Esophagus squamous epithelium (tissue), 5 donors: ENCODE measurements at places on chromosomes 13 and 19.

GRCh38 chr13:112818040-112818697 is 128.3 kb downstream of the ATP11A start:
- H3K27ac ChIP-seq = no peak overlapping the region
- H3K36me3 ChIP-seq = peaks cover 5% of the 10 kb centered on the region
- no peak for DNase-seq
- no peak overlapping the region for H3K4me3 ChIP-seq
- H3K27me3 ChIP-seq = no peaks in the 10 kb centered on the region

DNA sequence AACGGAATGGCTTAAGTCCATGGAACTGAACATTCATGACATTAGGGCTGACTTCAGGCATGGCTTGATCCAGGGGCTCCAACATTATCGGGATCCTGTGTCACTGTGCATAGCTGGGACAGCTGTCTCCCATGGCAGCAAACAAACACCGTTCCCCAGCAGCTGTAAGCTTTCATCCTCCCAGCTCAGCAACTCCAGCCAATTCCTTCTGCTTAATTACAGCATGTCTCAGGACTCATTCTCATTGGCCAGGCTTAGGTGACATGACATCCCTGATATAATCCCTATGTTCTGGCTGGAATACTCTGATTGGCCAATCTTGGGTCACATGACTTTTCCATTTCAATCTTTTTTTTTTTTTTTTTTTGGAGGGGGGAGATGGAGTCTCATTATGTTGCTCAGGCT is 10.9 kb upstream of the TLE5 start:
- H3K27me3 ChIP-seq = no peaks in the 10 kb centered on the region
- H3K4me1 ChIP-seq = no peaks in the 10 kb centered on the region
- no peak overlapping the region for H3K4me3 ChIP-seq
- no peak for DNase-seq
- no peak overlapping the region for H3K27ac ChIP-seq

- no peak for DNase-seq
- H3K27me3 ChIP-seq = no peaks in the 10 kb centered on the region
- no peak overlapping the region for H3K27ac ChIP-seq
Measured at GRCh38 chr13:32941368-32941767, 74.9 kb upstream of the KL start.

GRCh38 chr13:100040196-100040595 is 48.7 kb upstream of the PCCA start:
- H3K36me3 ChIP-seq = no peaks in the 10 kb centered on the region
- H3K27ac ChIP-seq = no peak overlapping the region
- no peaks in the 10 kb centered on the region for H3K4me1 ChIP-seq
- H3K4me3 ChIP-seq = no peak overlapping the region
- DNase-seq = no peak

GRCh38 chr19:10823690-10824089 is 12.3 kb downstream of the TMED1 start:
- no peaks in the 10 kb centered on the region for H3K27me3 ChIP-seq
- DNase-seq = no peak
- peaks cover 30% of the 10 kb centered on the region for H3K36me3 ChIP-seq

GRCh38 chr13:58134012-58134411 is 502.5 kb downstream of the PCDH17 start:
- H3K27ac ChIP-seq = no peak overlapping the region
- no peak for DNase-seq
- H3K27me3 ChIP-seq = no peaks in the 10 kb centered on the region
- H3K4me3 ChIP-seq = no peak overlapping the region
- H3K4me1 ChIP-seq = no peaks in the 10 kb centered on the region

DNA sequence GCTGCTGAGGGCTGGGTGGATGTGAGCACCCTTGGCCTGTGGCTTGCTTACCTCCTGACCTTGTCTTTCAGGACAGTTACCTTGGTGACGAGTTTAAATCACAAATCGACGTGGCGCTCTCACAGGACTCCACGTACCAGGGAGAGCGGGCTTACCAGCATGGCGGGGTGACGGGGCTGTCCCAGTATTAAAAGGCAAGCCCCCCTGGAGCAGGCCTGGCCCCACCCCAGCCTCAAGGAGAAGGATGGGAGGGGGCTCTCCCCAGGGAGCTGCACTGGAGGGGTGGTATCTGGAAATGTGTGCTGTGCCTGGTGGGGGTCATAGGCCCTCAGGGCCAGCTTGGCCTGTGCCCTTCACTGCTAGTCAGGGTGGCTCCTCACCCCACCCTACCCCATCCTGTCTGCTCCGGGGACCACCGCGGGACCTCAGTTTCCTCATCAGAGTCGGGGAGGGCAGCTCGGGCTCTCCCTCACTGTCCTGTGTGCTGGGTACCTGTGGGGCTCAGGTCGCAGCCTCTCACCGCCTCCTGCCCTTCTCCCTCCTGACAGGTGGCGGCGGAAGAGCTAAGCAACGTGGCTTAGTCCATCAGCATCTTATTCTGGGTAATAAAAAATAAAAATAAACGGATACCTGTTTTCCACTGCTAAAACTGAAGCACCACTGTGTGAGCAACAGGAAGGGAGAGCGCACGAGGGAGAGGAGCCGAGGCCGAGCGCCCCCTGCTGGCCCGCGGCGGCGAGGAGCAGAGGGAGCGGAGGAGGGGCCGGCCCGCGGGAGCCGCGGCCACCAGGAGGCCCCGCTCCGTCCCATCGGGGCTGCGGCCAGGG is 29.8 kb downstream of the CERS1 start:
- no peak for DNase-seq
- H3K27ac ChIP-seq = no peak overlapping the region
- H3K4me3 ChIP-seq = no peak overlapping the region

DNA sequence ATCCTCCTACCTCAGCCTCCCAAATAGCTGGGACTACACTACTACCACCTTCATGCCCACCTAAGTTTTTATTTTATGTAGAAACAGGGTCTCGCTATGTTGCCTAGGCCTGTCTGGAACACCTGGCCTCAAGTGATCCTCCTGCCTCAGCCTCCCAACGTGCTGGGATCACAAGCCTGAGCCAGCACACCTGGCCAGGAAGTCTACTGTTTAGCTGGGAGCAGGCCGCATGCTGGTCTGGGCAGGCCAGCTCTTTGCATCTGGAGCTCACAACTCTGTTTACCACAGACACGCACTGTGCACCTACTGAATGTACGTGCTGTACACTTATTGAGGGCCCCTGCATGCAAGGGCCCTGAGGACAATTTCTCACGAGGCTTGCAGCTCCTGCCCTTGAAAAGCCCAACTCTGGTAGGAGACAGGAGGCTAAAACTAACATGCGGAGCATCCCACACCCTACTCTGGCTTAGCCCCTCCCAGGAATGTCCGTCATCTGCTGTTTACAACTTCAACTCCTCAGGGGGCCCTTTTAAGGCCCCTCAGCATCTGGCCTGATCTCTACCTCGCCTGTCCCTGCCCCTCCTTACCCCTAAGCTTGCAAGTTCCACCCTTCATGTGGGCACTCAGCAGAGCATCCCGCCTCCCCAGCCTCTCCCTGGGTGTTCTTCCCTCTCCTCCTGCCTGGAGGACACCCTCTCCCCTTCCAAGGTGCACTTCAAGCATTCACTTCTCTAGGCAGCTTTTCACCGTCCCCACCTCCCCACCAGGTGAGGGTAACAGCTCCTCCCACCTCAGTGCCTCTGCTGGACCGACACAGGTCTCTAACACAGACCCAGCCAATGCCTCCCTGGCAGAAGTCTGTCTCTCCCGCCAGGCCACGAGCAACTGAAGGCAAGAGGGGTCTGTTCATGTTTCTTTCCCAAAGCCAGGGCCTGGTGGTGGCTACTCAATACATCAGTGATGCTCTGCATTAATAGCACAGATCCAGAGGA is 114.2 kb upstream of the UQCRFS1 start:
- no peaks in the 10 kb centered on the region for H3K4me1 ChIP-seq
- H3K27ac ChIP-seq = no peak overlapping the region
- no peaks in the 10 kb centered on the region for H3K36me3 ChIP-seq
- no peak for DNase-seq
- H3K4me3 ChIP-seq = no peak overlapping the region

DNA sequence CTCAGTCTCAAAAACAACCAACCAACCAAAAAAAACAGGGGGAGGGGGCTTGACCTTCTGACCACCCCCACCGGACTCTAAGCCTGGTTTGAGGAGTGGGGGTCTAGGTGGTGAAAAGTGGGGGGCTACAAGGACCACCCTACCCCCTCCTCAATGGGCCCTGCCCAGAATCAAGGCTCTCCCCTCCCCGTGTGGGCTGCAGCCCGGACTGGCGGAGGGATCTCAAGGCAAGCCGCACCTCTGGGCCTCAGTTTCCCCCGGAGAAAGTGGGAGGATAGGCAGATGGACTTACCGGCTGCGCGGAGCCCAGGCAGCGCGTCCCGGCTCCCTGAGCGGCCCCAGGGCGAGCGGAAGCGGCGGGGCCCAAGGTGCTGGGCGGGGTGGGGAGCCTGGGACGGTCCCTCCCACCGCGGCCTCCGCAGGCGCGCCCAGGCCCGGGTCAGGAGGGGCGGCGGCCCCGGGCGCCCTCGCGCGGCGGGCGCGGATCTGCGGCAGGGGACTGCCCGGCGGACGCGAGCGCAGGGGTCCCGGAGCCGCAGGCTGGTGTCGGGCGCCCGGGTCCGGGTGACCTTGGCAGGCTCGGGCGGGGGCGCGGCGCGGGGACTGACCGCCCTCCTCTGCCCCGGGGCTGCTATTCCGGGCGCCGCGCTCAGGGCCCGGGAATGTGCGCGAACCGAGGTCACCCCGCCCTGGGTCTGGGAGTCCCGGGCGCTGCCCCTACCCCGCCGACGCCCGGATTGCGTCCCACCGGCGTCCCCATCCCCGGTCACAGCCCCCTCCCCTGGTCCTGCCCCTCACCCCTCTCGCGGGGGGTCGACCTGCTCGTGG is at the start of gene ADAMTSL5:
Gene ADAMTSL5, minus strand, starts transcription at position 349 of the 828 bp plus-strand sequence. CDS start 2,076 bp downstream, outside the sequence.
- peak within 1 kb of the TSS; percentile 77 for H3K4me3 ChIP-seq
- peaks cover 48% of the 10 kb centered on the region for H3K27me3 ChIP-seq
- no peaks in the 10 kb centered on the region for H3K36me3 ChIP-seq
- peaks cover 61% of the 10 kb centered on the region for H3K4me1 ChIP-seq
- DNase-seq = no peak

- H3K4me3 ChIP-seq = no peak overlapping the region
- no peak overlapping the region for H3K27ac ChIP-seq
- H3K36me3 ChIP-seq = no peaks in the 10 kb centered on the region
- no peaks in the 10 kb centered on the region for H3K27me3 ChIP-seq
- DNase-seq = no peak
- H3K4me1 ChIP-seq = no peaks in the 10 kb centered on the region
Measured at GRCh38 chr13:59898066-59898465, 265.7 kb downstream of the DIAPH3 start.

- DNase-seq = no peak
- H3K4me1 ChIP-seq = peaks cover 66% of the 10 kb centered on the region
- no peaks in the 10 kb centered on the region for H3K36me3 ChIP-seq
- H3K4me3 ChIP-seq = no peak overlapping the region
- no peaks in the 10 kb centered on the region for H3K27me3 ChIP-seq
Measured at GRCh38 chr19:1264801-1265614, 4.1 kb upstream of the CIRBP start.

DNA sequence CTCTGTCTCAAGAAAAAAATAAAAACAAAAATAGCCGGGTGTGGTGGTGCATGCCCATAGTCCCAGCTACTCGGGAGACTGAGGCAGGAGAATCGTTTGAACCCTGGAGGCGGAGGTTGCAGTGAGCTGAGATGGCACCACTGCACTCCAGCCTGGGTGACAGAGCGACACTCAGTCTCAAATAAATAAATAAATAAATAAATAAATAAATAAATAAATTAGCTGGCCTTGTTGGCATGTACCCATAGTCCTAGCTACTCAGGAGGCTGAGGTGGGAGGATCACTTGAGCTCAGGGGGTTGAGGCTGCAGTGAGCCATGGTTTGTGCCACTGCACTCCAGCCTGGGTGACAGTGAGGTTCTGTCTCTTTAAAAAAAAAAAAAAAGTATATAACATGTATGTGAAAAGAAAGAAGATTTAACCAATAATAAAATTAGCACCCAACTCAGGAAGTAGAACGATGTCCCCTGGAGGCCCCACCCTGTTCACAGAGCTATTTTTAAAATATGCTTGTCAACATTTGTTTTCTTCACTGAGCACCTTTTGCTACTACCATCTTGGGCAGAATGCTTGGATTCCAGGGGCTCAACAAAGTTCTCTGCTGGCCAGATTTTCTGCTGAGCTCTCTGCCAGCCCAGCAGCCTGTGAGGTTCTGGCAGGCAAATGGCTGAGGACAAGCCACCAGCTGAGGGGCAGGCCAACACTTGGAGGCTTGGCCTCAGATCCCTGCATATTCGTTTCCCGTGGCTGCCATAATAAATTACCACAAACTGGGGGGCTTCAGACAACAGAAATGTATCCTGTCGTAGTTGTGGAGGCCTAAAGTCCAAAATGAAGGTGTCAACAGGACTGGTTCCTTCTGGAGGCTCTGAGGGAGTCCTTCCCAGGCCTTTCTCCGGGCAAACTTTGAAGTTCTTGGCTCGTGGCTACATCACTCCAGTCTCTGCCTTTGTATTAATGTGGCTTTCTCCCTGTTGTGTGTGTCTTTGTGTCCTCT is 5.2 kb downstream of the SLC25A42 start:
- DNase-seq = no peak
- peak overlapping the region; percentile 54 for H3K27ac ChIP-seq
- H3K4me3 ChIP-seq = no peak overlapping the region
- H3K4me1 ChIP-seq = peaks cover 16% of the 10 kb centered on the region
- no peaks in the 10 kb centered on the region for H3K36me3 ChIP-seq

DNA sequence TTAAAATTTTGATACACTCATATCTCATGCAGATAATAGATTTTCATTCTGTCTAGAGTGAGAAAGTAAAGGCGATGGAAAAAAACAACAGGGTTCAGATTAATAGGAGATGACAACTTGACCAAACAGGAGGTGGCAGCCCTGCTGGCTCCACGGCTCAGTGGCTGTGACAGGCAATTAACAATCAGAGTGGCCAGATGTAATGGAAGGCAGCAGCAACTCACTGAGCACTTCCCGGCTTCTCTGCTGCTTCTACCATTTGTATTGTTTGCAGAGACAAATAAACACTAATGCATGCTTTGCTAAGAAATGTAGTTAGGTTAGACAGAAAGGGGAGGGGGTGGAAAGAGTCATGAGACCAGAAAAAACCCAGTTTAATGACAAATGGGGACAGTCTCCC is 473.0 kb upstream of the SLC10A2 start:
- H3K4me3 ChIP-seq = no peak overlapping the region
- H3K4me1 ChIP-seq = no peaks in the 10 kb centered on the region
- no peak overlapping the region for H3K27ac ChIP-seq
- H3K27me3 ChIP-seq = no peaks in the 10 kb centered on the region
- no peak for DNase-seq
- H3K36me3 ChIP-seq = no peaks in the 10 kb centered on the region

DNA sequence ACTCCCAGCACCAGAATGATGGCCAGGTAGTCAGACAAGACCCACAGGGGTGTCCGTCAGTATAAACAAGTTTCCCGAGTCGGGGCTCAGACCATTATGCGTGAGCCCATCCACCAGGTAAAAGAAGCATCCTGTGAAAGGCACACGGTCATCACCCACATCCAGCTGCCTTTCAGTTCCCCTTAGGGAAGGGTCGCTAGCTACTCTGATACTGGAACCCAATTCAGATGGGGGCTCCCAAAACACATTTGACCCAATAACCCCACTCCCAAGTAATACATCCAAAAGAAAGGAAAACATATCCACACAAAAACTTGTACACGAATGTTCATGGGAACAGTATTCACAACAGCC is 66.8 kb downstream of the STK24 start:
- no peaks in the 10 kb centered on the region for H3K27me3 ChIP-seq
- H3K4me3 ChIP-seq = no peak overlapping the region
- no peaks in the 10 kb centered on the region for H3K36me3 ChIP-seq
- H3K4me1 ChIP-seq = peaks cover 56% of the 10 kb centered on the region
